ENCODE measurements at places on chromosomes 7 and 10.

DNA sequence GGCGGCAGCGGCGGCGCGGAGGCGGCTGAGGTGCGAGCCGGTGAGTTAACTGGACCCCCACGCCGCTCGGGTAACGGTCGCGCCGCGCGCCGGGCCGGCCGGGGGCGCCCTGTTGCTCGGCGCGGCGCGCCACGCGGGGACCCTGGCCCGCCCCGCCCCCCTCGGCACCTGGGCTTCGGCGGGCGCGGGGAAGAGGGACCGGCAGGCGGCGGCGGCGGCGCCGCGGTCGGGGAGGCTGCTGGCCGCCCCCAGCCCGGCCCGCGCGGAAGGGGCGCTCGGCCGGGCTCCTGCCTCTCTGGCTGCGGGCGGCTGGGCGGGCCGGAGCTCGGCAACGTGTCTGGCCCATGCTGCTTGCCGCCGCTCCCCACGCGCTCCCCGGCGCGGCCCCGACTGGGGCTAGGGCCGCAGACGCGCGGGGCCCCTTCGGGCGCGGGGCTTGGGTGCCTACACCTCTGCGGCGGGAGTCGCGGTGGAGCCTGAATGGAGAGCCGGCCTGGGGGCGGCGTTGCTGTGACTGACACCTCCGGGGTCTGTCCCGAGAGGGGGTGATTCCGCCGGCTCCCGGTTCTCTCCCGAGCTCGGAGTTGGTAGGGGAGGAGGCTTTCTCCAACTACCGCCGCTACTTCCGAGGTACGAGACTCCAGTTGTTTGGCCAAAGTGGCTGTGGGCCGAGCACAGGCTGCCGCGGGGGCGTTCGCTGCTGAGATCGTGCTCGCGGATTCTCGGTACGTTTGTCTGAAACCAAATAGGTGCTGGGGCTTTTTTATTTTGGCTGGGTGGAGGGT is 494 bp downstream of the PALS2 start:
- DNase-seq = peak; percentile 74

- no peak for DNase-seq
These were observed 821.2 kb downstream of the CNTNAP2 start for GRCh38 chr7:146937836-146938235.

GRCh38 chr7:104982308-104983075 is 31.5 kb upstream of the KMT2E start:
- DNase-seq = no peak

DNA sequence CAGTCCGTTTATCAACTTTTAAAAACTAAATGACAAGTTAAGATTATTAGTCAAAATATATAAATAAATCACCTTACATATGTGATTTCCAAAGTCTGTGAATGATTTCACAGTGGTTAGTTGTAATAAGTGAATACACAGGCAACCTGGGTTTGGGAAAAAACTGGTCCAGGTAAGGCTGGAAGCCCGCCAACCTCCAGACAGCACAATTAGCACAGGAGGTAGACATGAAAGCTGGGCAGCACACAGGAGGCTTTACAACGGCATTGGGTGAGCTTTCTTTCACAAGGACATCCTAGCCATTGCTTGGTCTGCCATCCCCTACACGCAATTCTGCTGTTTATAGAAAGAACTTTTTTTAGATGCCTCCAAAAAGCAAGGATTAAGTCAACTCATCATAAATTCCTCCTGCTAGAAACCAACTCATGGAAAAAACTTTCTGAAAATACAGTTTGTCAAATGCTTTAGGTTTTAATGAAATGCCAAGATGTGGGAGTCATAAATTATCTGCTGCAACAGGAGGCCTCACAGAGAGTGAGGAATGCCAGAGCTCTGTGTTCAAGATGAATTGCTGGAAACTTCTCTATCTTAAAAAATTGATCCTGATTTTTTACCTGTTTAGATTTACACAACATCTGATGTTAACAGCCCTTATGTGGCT is 346.8 kb upstream of the NFE2L3 start:
- DNase-seq = no peak

DNA sequence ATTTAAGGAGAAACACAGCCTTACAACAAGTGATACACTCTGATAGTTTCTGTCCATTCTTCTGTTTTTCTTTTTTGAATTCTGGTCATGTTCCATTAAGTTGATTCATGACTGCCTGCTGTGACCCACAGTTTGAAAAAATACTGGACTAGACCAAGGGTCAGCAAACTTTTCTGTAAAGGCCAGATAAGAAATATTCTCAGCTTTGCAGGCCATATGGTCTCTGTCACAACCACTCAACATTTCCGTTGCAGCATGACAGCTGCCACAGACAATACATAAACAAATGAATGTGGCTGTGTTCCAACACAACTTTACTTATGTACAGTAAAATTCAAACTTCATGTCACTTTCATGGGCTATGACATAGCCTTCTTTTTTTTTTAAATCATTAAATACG is 156.7 kb downstream of the PLXNA4 start:
- DNase-seq = no peak

GRCh38 chr7:50531401-50531911 is 33.7 kb downstream of the DDC start:
- no peak for DNase-seq

- no peak for DNase-seq
These were observed 41.6 kb upstream of the LYZL2 start for GRCh38 chr10:30671026-30671616.

DNA sequence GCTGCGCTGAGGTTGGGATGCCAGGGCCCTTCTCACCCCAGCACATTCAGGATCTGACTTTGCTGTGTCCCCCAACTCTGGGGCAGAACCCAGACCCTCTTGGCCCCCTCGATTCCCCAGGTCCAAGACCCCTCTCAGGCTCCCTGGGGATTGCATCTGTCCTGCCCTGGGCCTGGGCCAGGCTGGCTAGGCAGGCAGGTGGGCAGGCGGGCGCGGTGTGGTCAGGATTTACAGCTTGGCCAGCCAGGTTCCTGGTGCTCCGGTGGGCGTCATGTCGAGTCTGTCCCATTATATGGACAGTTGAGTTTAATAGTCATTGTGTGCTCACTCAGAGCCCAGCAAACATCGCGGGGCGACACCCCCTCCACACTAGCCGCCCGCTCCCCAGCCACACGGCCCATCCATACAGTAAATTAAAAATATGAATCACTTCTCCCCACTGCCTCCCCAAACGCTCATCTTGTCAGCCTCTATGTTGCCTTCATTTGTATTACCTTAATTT is 23.5 kb downstream of the POLL start:
- no peak for DNase-seq

DNA sequence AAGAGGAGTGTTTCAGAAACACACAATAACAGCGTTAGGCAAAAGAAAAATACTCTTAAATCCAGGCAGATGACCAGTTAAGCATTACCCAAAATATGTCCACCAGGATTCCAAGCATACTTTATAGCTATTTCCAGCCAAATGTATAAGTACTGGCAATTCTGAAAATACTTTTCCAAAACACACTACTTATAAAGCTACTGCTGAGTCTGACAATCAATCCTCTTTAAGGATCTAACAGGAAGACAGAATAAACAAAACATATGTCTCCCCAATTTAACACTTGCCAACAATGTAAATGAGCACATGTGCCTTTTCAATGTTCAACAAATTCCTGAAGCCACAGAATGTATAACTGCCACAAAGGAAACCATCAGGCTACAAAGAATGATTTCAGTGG is 370.9 kb downstream of the SORCS1 start:
- DNase-seq = no peak

- no peak for DNase-seq
These were observed 400.8 kb downstream of the REEP3 start for GRCh38 chr10:63921908-63922467.

- no peak for DNase-seq
These were observed 16.4 kb upstream of the FOXK1 start for GRCh38 chr7:4665661-4666060.

DNA sequence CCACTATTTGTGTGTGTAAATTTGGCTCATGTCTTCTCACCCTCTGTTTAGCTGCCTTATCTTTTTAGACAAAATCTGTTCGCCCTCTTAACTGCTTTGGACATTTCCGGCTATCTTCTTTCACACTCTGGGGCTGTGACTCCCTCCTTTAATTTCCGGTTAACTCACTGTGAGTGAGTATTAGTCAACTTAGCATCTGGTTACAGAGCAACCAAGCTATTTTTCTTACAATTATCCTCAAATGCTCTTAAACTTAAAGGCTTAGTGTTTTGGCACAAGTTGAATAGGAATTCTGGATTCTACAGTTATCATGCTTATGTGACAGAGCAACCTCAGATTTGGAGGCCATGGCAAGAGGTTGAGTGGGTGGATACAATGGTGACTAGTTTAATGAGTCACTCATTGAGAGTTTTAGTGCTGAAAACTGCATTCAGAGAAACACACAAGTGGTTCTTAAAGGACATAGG is 177.6 kb upstream of the SEMA3A start:
- DNase-seq = no peak

GRCh38 chr10:129956876-129957673 is 7.0 kb downstream of the EBF3 start:
- no peak for DNase-seq

DNA sequence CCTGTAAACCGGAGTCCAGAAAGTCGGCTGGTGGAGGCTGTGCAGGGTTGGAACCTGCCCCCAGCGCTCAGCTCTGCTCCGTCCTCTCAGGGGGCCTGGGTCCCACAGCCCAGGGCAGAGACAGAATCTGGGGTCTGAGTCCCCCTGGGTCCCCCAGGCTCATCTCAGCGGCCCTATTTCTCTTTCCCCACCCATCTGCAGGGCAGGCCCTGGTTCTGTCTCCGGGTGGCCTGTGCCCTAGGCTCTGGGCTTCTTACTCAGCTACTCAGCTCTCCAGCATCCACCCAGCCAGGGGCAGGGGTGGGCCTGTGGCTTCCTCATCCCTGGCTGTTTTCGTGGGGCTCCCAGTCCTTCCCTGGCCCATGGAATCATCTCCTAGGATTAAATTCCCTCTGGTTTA is 183.4 kb downstream of the ADARB2 start:
- DNase-seq = no peak

All from activated T-cell treated with anti-CD3 and anti-CD28 coated beads, Interleukin-2, amount 50 U/mL, for 24 hours (primary cell).